ENCODE measurements at places on chromosomes 4 and X. TPM values are rescaled to one million over a fixed set of nuclear protein-coding genes. Genes with fewer than 3 reads are reported as not detected.
A peak's percentile ranks its signal among the peaks of the same experiment; 100 is the strongest.

The PDGFC gene
- total RNA-seq: 0.64 TPM

DNA sequence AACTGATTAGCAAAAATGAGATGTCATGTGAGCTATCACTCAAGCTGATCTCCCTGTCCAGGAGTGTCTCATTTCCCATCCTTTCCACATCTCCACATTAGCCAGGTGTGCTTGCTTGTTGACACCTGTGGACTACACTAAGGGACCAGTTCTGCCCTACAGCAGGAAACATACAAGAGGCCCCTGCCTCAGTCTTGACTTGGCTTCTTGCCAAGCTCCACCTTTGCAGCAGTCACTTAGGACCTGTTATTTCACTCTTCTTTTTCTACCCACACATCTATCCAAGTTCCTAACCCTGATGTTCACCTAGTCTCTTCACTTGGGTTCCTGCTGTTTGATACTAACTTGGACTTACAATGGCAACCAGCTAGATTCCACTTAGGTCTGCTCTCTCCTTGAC is 13.2 kb downstream of the FRMD7 start:
- DNase-seq: no peak

The GPRIN3 gene
- 94.3 TPM for total RNA-seq

The SCRG1 gene
- not detected for total RNA-seq

DNA sequence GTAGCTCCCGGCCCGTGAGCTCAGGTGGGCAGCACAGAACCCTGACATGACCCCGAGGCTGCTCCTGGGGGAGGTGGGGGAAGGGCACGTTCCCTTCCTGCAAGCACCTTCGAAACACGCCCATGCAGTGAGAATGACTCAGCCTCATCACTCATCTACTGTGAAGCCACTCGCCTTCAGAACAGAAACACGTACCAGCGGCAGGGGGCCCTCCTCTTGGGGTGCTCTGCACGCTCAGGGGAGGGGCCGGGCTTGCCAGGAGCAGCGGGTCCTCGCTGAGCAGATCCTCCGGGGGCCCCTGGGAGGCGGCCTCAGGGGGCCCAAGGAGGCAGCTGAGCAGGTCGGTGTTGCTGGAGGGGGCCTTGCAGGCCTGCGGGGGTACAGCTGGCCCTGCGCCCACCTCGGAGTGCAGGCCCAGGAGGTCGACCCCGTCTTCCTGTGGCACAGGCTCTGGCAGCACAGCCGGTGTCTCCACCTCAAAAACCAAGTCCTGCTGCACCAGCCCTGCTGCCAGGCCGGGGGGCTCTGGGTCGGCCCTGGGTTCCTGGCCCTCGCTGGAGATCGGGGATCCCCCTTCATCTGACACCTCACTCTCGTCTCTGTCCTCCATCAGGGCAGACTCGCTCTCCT is 40.9 kb upstream of the CPLX1 start:
- DNase-seq: no peak

The ZNF827 gene
- 227 TPM for total RNA-seq

DNA sequence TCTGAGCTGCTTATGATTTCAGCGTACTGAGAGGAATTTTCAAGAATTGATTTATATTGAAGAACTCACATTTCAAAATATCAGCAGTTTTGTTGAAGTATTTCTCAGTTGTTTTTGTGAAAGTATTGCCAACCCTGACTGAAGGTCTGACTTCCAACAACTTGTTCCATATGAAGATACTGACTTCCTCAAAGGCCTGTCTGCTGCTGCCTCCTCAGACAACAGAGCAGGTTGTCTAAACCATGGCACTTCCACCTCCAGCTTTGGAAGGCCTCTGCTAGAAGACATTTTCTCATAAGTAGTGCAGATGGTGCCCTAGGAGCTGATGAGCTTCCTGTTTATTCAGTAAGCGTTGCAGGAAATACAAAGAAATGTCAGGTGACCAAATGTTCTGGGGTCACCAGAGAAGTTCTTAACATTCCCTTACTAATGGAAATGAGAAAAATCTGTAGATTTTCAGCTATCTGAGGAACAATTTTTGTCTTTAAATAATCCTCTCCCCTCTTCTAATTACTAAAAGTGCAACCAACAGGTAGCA is 28.8 kb downstream of the FGF2 start:
- DNase-seq: no peak

- DNase-seq: no peak
Observed at GRCh38 chr4:82528074-82528473, 33.7 kb downstream of the TMEM150C start.

The SSX3 gene
- total RNA-seq: not detected

DNA sequence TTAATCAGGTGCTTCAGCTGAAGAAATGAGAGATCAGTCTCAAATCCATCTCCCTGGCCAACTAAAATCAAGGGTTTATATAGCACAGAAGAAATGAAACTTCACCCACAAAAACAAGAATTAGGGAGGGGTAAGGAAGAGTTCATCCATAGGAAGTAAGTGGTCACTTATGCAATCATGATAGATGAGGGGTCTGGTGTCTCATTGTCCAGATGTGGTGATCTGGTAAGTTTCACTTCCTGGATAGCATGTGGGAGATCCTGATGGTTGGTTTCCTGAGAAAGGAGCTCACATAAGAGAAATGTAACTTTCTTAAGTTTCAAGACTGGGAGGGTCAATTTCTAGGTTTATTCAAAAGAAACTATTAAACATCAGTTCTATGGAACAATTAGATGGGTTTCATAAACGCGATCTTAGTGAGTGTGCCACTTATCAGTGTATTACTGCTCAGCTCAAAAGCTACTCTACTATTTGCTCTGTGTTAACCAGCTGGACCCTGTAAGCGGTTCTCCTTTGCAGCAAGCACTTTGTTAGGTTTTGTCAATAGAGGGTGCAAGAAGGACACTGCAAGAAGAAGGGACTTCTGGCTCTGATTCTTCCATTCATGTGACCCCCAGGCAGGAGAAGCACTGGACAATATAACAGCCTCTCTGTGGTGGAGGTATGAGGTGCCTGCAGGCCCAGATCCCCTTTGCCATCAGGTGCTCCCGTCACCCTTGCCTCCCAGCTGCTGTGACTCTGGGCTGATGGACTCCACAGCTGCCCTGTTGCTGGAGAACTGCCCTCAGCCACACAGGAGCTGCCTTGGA is 35.4 kb upstream of the HPSE start:
- DNase-seq: no peak

DNA sequence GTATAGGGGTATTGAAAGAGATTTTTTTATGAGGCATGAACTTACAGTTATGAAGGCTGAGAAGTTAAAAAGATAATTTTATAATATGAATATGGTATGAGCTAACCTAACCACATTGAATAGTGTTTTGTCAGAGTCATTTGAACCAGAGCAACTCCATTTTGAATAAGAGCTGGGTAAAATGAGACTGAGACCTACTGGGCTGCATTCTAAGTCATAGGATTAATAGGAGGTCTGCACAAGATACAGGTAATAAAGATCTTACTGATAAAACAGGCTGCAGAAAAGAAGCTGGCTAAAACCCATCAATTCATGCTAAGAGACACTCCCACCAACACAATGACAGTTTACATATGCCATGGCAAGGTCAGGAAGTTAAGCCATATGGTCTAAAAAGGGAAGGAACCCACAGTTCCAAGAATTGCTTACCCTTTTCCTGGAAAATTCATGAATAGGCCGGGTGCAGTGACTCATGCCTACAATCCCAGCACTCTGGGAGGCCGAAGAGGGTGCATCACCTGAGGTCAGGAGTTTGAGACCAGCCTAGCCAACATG is 209.2 kb downstream of the TECRL start:
- DNase-seq: no peak

GRCh38 chr4:108849611-108850168 is 86.8 kb upstream of the ETNPPL start:
- DNase-seq: no peak

GRCh38 chr4:600850-601515 is 24.4 kb upstream of the PDE6B start:
- DNase-seq: no peak

The PDZD4 gene
- total RNA-seq: 41.8 TPM

- DNase-seq: no peak
Observed at GRCh38 chrX:154605566-154605965, 13.5 kb downstream of the CTAG1B start.

DNA sequence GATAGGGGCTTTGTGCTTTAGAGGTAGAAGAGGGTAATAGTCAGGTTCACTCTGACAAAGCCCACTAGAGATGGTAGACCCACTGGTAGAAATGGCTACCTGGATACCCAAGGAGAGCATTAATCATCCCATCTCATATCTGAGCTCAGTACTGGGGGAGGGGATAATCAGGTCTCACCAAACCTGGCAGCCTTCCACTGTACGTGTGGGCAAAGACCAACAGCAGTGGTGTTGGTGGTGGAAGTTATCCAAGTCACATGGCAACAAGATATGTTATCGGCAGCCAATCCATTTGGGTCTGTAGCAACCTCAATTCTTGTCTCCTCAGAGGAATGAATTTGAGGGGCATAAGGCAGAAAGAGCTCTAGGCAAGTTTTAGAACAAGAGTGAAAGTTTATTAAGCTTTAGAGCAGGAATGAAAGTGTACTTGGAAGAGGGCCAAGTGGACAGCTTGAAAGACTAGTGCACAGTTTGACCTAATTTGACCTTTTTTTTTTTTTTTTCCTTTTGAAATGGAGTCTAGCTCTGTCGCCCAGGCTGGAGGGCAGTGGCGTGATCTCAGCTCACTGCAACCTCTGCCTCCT is 67.0 kb upstream of the CXCL13 start:
- DNase-seq: no peak

- DNase-seq: no peak
Observed at GRCh38 chr4:143184217-143184502, 557 bp upstream of the USP38 start.

DNA sequence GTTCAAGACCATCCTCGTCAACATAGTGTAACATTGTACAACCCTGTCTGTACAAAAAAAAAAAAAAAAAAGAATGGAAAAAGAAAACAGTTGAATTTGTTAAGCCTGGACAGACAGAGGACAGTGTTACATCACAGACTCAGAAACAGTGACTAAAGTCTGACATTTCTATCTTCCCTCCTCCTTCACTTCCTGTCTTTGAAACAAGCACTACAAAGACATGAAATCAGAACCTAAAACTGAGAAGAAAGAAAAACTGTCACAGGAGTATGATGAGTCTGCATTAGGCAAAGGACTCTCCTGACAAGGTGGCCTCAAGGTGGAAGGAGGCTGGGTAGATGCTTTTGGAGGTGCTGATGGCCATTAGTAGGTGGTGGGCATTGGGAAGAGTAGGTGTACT is 126.7 kb downstream of the RBM47 start:
- DNase-seq: no peak

- peak; percentile 19 for DNase-seq
Observed at GRCh38 chr4:17811078-17811603, 362 bp downstream of the NCAPG start.

- no peak for DNase-seq
Observed at GRCh38 chr4:157048248-157048647, 27.7 kb upstream of the GLRB start.

The WDR19 gene
- total RNA-seq: 48.6 TPM

- DNase-seq: no peak
Observed at GRCh38 chr4:164937576-164938270, 39.7 kb downstream of the TRIM61 start.

GRCh38 chrX:37753384-37753783 is 26.5 kb upstream of the CYBB start:
- DNase-seq: no peak

GRCh38 chrX:44744799-44745198 is 99.0 kb upstream of the DUSP21 start:
- no peak for DNase-seq

The UGT2B11 gene
- total RNA-seq: not detected

DNA sequence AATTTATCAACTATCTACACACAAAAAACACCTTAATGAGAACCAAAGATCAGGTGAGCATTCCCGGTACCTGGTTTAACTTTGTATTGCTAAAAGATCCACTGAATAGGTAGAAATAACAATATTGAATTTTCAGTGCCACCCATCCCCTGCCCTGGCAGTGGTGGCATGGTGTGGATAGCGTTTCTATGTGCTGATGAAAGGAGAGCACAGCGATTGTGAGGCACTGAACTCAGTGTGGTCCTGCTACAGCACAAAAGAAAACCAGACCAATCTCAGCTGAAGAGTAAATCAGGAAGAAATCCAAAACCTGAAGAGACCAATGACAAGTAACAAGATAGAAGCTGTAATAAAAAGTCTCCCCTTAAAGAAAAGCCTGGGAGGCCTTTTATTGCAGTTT is 984.6 kb upstream of the AGA start:
- no peak for DNase-seq

The SMAD1 gene
- total RNA-seq: 57.5 TPM

The MAPK10 gene
- total RNA-seq: 92.6 TPM

- no peak for DNase-seq
Observed at GRCh38 chr4:159937595-159937994, 834.7 kb downstream of the RAPGEF2 start.

The RENBP gene
- 16.1 TPM for total RNA-seq

The MAGEA11 gene
- total RNA-seq: not detected

GRCh38 chr4:139083607-139083955 is 68.0 kb downstream of the NOCT start:
- peak; percentile 64 for DNase-seq

GRCh38 chr4:148007314-148007760 is 275.4 kb downstream of the ARHGAP10 start:
- DNase-seq: no peak

GRCh38 chr4:187183826-187184225 is 460.2 kb upstream of the FAT1 start:
- no peak for DNase-seq

DNA sequence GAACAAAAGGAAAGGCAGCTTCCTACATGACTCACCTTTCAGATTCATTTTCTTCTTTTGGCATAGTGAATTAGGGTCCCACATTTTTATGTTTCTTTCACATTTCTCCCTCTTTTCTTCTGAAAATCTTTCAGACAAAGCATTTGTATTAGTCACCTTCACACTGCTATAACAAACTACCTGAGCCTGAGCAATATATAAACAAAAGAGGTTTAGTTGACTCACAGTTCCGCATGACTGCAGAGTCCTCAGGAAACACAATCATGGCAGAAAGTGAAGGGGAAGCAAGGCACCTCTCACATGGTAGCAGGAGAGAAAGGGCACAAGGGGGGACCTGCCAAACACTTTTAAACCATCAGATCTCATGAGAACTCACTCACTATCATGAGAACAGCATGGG is 36.9 kb downstream of the MAGEA9 start:
- DNase-seq: no peak

The RHOXF2 gene
- total RNA-seq: not detected

- no peak for DNase-seq
Observed at GRCh38 chrX:84735025-84735424, 232.8 kb upstream of the HDX start.

GRCh38 chr4:105709081-105709450 is 482 bp downstream of the GSTCD start:
- DNase-seq: no peak

- no peak for DNase-seq
Observed at GRCh38 chr4:173018446-173018845, 150.2 kb upstream of the GALNT7 start.

DNA sequence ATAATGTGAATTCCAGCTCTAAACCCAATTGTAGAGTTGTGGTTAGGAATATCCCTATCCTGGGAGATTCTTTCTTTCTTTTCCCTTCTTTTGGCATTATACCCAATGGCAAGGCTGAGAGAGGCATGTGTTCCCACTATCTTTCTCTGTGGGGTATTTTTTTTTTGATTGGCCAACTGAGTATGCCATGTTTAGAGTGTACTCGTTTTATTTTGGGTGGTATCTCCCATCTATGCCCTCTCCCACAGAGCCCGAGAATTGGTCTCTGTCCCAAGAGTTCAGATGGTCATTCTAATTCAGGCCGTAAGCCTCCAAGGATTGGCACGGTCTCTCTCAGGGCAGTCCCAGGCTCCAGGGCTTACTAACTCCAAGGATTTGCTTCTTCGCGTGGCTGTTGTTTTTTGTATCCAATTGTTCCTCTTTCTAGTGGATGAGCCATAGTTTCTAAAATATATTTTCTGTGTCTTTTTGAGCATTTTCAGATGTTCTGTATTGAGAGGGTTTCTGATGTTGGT is 198.8 kb downstream of the SLC4A4 start:
- DNase-seq: no peak
